ENCODE measurements at places on chromosomes 11 and 22. TPM values are rescaled to one million over a fixed set of nuclear protein-coding genes. Genes with fewer than 3 reads are reported as not detected.
A peak's percentile ranks its signal among the peaks of the same experiment; 100 is the strongest.

Gene NUP98
- total RNA-seq: 127 TPM

DNA sequence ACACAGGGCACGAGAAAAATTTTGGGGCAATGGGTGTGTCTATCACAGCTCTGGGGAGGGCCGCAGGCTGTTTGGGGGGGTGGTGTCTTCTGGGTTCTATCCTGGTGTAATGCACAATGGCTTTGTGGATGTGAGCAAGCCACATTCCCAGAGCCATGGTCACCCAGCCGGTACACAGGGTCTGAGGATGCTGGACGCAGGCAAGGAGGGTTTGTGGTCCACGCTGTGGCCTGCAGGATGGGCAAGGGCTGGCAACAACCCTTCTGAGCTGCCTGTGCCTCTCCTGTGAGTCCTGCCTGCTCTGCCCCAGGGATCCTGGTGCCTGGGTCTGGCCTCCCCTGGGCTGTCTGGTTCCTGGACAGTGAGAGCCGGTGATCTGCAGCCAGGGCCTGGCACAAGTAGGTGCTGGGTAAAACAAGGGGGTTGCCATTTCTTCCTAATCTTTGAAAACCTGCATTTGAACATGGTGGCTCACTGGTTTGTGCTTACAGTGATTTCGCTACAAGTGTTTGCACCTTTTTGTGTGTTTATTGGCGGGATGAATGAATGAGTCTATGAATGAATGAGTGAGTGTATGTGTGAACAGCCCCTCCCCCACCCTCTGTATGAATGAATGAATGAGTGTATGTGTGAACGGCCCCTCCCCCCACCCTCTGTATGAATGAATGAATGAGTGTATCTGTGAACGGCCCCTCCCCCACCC is 4.4 kb upstream of the MRPL23 start:
- no peak for DNase-seq

Gene FAM227A
- 21.3 TPM for total RNA-seq

DNA sequence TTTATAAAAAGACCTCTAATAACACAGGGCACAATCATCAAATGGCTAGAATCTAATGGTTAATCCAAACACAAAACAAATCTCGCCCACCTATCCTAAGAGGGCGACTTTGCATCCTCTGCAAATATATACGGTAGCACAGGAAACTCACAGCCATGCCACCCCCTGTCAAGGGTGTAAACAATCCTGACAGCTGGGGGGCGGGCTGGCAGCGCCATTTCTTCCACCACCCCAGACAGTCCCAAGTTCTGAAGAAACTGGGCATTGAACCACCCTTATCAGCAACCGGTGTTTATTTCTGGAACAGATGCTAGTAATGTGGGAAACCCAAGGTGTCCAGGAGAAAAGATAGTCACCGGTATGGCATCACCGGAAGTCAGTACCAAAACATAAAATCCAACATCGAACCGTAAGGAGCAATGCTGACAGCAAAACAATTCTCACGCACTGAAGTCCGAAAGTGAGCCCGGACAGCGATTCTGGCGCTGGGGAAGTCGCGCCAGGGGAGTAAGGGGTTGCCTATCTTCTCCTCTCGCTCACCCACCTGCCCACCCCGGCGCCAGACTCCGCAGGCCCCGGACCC is 825 bp downstream of the FBXO3 start:
- no peak for DNase-seq

DNA sequence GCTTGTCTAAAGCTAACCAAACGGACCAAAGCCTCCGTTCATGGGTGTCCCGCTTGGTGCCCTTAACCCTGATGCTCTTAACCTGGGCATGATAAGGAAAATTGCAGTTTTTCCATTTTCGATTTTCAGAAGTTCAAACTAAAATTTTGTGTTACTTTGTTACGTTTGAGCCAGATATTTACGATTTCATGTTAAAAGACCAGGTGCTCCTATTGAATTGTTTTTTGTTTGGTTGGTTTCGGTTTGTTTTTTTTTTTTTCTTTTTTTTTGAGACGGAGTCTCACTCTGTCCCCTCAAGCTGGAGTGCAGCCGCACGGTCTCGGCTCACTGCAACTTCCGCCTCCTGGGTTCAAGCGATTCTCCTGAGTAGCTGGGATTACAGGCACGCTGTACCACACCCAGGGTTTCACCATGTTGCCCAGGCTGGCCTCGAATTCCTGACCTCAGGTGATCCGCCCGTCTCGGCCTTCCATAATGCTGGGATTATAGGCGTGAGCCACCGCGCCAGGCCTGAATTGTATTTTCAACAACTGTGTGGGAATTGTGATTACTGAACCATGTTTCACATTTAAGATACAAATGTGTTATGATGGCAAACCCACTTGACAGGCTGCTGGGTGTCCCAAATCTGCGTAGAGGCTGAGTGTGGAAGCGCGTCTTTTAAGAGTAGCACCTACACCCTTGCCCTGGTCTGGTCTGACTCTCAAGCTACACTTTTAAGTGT is 864 bp upstream of the USP28 start:
- DNase-seq: no peak

GRCh38 chr11:92129811-92130210 is 94.8 kb upstream of the FAT3 start:
- no peak for DNase-seq

- DNase-seq: no peak
Measured at GRCh38 chr11:77402218-77402556, 71.7 kb downstream of the PAK1 start.

- DNase-seq: no peak
Measured at GRCh38 chr11:112302226-112302868, 41.7 kb upstream of the PLET1 start.

Gene GVQW3
- 2.8 TPM for total RNA-seq

- DNase-seq: no peak
Measured at GRCh38 chr22:39577366-39577765, 6.8 kb downstream of the CACNA1I start.

GRCh38 chr11:67434395-67434881 is 3.0 kb downstream of the PTPRCAP start:
- DNase-seq: peak; percentile 80

GRCh38 chr11:134030853-134031252 is 38.0 kb upstream of the JAM3 start:
- no peak for DNase-seq

DNA sequence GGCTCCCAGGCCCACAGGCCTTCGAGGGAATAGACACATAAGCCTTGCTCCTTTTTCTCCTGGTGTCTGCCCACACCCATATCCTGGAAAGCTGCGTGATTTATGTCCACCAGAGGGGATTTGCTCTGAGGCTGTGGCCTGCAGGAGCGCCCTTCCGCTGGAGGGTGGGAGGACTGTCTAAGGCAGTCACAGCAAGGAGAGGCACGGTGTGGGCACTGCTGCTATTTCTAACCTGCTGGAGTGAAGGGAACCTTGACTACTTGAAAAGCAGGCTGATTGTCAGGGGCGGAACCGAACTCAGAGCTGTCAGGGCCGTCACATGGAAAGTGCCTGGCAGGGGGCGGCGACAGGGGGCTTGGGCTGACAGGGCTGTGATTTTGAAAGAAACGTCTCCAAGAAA is 3.7 kb downstream of the UPB1 start:
- DNase-seq: no peak

Gene CALCA
- total RNA-seq: 0.61 TPM

DNA sequence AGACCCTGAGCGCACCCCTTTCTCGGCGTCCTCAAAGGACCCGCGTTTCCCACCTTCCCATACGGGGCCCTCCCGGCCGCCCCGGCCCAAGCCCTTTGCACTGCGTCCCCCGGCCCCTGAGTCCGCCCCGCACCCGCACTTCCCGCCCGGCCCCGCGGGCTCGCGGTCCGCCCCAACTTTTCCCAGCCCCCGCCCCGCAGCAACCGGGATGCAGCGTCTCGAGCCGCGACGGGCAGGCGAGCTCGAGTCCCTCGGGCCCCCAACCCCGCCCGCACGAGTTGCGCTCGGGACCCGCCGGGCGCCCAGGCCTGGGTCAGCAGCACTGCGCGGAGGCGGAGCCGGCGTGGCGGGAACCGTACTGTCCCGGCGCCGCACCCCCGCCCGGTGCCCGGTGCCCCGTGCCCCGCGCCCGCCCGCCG is 371 bp downstream of the SMCO4 start:
- no peak for DNase-seq

DNA sequence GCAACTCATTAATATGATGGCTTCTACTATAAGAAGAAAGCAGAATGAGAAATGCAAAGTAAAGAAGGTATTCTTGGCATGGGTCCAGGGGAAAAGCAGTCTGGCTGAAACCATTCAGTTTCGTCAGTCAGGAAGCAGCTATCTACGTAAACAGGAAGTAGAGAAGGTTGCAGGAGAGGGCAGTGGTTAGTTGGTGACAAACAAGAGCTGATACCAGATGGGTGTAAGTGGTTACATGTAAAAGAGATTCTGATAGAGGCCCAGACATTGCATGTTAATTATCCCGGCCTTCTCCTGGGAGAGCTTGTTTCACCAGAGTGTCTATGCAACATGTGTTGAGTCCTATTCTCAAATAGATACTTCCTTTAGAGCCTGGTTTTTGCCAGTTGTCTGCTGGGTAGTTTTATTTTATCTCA is 58.4 kb upstream of the PSMA1 start:
- DNase-seq: no peak

DNA sequence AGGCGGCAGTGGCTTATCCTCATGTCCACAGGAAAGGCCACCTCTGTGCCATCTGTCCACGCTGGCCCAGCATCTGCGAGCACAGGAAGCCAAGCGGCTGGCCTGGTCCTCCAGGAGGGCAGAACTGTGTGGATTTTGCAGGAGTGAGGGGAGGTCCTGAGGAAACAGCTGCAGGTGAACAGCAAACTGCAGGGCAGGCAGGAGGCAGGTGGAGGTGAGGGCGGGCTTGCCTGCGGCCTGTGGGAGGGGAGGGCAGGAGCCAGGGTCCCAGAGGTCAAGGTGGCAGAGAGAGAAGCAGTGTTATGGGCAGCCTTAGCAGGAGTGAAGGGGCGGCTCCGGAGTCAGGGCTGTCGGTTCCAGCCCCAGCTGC is 369.7 kb downstream of the SHANK2 start:
- DNase-seq: no peak

GRCh38 chr11:21948876-21949275 is 244.0 kb upstream of the ANO5 start:
- no peak for DNase-seq

DNA sequence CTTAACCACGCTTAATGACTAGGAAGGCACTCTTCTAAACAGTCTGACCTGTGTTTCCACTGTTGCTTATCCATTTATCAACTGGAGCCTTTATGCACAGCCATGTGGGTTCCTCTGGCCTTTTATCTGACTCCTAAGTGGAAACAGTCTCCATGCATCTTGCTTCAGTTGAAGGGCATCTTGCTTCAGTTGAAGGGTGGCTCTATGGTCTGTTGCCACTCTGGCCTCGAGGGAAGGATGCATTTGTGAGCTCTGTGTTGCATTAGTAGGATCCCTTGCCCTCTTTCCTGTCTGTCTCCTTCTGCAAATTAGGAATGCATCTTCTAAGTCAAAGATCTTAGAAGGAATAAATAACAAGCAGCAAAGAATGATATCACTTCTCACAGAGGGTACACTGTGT is 25.8 kb upstream of the C11orf96 start:
- no peak for DNase-seq

DNA sequence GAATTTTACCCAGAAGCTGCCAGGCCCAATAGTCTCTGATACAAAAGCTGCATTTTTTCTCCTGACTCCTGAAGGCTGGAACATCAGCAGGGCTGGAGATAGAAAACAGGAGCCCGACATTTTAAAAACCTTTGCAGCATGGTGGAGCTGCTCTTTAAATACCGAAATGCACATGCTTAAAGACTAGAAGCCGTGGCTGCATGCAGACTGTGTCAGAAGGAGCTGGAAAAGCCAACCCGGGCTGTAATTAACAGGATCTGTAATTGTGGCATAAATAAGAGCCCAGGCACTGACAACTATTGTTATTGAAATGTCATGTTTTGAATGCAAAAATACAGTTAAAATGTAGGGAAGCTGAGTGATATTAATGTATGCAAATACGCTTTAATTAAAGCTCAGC is 304.9 kb upstream of the PLET1 start:
- no peak for DNase-seq

- DNase-seq: no peak
Measured at GRCh38 chr22:42227435-42227834, 43.0 kb downstream of the TCF20 start.

GRCh38 chr22:35376728-35377472 is 4.0 kb upstream of the HMOX1 start:
- DNase-seq: peak; percentile 97

DNA sequence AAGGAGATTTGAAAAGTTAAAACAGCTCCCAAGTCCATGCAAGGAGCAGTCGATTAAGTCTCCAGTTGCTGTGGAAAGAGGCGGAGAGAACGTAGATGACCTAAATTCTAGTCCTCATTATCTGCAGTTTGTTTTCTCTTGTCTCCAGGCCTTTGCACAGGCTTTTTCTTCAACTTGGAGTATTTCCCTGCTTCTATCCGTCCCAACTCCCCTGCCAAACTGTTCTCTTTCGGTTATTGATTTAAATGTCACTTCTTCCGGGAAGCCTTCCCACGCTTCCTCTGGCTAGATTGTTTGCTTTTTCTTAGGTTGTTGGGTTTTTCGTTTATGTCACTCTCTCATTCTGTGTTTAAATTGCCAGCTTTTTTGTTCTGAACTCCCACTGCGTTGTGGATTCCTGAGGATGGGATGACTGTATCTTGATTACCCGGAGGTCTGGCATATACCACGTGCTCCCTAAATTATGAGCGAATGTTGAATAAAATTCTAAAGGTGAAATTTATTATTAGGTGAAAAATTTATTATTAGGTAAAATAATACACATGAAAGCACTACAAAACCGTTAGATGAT is 463 bp downstream of the TMEM126B start:
- no peak for DNase-seq

Gene CSF2RB
- total RNA-seq: 25.4 TPM

DNA sequence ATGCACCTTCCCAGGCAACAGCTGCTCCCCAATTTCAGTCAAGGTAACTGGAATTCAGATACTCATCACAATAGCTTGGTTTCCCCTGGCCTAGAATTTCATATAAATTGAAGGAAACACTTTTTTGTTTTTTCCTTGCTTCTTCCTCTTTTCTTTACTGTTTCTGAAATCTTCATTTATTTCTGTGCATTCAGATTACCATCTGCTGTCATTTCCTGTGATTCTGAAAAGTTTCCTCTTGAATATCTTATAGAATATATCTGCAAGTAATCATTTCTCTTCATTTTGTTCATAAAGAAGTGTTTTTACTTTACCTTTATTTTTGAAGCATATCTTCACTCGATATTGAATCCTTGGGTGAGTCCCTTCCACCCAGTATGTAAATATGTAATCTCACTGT is 85.3 kb downstream of the GAB4 start:
- DNase-seq: no peak

Gene OR51A4
- total RNA-seq: not detected
